Activated CD8-positive, alpha-beta memory T cell treated with anti-CD3 and anti-CD28 coated beads for 24 hours (primary cell): ENCODE measurements at places on chromosomes 2 and 18.

- no peak for DNase-seq
These were observed 21.6 kb downstream of the ZEB2 start for GRCh38 chr2:144498277-144498676.

DNA sequence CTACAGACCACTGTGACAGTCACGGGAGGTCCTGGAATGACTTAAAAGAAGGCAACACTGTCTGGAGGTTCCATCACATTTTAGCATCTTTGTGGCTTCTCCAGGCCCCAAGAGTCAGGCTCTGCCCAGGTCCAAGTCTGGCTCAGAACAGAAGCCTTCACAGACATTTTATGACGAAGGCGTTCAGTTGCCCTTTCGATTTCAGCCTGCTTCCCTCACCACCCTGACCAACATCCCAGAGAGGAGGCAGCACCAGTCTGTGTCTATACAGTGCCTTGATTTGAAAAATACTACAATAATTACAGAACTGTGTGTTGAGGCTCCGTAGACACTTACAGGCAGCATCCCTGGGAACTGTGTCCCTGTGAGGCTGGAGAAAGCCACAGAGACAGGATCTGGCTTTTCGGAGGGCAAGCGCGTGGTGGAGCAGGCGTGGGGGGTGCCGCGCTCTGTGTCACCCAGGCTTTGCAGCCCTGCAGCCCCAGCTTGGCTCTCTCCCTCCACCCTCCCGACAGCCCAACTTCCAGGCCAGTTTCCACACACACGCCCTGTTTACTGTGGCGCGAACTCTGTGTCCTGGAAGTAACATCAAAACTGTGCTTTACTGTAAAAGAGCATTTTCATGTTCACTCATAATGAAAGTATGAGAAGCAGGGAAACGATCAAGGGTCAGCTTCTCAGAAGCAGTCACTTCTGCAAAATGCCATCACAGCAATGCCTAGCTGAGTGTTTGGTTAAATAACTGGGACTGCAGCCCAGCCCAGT, 153.5 kb upstream of the ALKAL2 start:
- no peak for DNase-seq

DNA sequence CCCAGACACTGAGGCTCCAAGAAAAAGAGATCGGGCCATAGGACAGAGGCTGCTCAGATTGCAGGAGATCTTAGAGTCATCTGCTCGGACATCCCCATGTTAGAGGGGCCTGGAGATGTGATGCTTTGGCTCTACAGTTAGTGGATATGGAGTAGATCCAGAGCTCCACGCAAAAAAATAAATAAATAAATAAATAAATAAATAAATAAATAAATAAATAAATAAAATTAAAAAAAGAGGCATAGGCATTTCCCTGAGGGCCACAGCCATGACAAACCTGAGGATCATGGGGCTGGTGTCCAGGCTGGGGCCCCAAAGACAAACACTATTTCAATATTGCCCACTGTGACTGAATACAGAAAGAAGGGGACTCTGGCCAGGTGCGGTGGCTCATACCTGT, 85.5 kb downstream of the PLB1 start:
- no peak for DNase-seq

DNA sequence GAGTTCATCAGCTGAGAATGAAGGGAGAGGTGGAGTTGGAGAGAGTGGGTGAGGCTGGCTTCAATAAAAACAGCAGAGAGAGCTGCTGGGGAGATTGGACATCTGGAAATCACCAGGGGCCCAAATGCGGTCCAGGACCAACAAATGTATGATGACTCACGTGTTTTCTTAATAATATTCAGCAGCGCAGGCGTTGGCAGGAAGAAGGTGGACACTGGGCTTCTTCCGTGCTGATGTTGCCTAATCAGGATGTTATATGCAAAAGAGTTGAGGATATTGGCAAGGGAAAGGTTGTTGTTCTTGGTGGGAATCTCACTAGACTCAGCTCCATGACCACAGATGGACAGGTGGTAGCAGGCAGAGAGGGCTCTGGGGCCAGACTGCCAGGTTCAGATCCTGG, 12.8 kb upstream of the PLA2R1 start:
- DNase-seq: no peak

GRCh38 chr2:58235170-58235569, 6.0 kb downstream of the FANCL start:
- no peak for DNase-seq

DNA sequence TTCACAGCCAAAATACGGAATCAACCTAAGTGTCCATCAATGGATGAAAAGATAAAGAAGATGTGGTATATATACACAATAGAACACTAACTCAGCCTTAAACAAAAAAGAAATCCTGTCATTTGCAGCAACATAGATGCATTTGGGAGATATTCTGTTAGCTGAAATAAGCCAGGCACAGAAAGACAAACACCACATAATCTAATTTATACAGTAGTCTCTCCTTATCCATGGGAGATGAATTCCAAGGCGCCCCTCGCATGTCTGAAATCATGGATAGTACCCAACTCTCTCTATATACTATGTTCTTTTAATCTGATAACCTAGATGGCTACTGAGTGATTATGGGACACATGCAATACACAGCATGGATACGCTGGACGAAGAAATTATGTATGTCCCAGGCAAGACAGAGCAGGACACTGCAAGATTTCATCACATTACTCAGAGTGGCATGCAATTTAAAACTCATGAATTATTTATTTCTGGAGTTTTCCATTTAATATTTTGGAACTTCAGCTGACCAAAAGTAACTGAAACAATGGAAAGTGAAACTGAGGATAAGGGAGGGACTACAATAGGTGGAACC, 39.5 kb downstream of the ORC4 start:
- DNase-seq: no peak

DNA sequence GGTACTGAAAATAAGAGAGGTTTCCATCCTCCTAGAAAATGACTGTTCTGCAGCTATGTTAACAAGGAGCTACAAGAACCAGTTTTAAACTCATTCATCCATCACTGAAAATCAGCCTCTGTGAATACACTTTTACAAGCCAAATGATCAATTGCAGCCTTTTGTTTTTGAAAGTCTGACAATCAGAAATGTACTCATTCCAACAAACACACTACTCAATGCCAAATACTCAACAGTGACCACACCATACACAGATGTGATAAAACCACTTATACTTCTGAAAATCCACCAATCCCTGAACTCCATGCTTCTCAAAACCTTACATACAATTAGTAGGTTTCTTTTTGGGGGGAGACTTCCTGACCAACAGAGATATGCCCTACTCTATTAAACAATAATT, 663.9 kb upstream of the CHAC2 start:
- no peak for DNase-seq

DNA sequence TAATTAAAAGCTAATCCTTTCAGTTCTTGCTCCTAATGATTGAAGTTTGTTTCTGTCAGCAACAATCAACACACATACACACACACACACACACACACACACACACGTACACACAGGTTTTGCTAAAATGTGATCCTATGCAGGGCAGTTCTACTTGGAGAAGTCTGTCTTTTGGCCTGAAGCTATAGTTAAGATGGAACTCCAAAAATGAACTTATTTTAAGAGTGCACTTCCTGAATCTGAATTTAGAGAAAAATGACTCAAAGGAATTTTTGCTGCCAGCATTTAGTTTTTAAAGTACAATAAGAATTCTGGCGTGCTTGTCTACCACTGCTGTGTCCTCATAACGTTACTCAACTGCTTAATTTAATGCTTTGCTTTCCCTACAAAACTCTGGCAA, 6.6 kb downstream of the GALNT5 start:
- no peak for DNase-seq

DNA sequence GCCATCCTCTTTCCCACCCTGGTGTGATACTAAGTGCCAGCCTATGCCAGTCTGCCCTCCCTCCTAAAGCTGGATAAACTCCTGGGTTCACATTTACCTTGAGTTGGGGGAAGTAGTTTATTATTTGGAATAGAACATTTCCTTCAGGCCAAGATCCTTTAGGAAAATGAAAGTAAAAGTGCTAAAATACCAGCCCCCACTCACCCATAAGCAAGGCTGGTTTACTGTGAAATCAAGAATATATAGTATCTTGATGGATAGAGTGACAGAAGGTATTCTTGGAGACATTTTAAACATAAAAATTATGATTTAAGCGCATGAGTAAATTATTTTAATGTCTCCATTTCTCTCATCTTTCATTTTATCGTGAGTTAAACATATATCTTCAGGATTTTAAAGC, 27.1 kb downstream of the ZNF532 start:
- DNase-seq: no peak

DNA sequence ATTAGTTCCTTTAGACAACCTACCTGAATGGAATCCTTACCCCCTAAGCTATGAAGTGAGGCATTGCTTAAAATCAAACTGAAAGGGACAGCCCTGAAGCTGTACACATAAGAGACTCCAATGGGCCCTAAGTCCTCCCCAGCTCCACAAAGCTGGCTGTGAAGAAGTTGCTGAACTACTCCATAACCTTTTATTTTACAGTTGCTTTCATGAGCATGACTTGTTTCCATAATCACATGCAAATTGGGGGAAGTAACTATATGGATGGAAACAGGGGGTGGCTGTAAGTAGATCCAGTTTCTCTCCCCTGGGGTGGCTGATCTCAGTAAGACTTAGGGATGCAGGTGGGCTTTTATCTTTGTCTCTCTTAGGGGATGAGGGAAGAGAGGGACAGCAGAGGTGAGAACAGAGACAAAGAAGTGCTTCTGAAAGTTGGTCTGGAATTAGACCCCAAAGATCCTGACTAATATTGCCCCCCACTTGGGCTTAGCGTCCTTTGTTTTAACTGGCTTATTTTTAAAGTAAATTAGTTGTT, 5.5 kb downstream of the FZD5 start:
- no peak for DNase-seq
